ENCODE measurements at places on chromosomes 13 and 19. TPM values are rescaled to one million over a fixed set of nuclear protein-coding genes. Genes with fewer than 3 reads are reported as not detected.
A peak's percentile ranks its signal among the peaks of the same experiment; 100 is the strongest.

DNA sequence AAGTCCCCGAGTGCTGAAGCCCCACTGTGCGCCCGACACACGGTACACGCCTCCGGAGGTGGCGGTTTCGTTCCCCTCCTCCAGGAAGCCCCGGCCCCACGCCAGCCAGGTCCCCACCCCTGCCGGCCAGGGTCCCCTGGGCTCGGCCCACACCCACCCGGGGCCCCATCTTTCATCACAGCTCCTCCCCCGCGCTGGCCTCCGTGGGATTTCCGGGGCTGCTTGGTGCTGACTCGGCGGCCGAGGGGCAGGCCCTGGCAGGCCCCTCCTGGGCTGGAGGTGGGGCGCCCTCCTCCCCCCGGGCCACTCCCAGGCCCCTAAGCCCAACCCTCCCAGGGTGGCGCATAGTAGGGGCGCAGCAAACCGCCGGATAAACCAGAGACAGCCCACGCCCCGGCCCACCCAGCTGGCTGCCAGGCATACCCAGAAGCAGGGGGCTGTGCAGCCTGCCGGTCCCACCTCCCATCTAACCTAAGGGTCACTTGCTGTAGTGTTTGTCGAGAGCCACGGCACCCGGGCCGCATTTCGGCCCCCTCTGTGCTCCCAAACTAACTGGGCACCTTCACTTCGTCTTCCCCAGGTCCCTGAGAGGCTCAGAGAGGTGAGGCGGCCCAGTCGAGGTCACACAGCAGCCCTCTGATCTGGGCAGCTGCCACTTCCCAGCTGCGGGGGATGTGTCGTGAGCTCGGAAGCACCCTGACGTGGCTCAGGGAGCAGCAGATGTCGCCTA, 6.6 kb downstream of the ZBTB7A start:
- H3K4me1 ChIP-seq: peaks cover 57% of the 10 kb centered on the region
- no peaks in the 10 kb centered on the region for H3K36me3 ChIP-seq
- peak overlapping the region; percentile 10 for H3K4me3 ChIP-seq
- H3K27me3 ChIP-seq: no peaks in the 10 kb centered on the region

- no peaks in the 10 kb centered on the region for H3K27me3 ChIP-seq
- no peak for DNase-seq
- no peaks in the 10 kb centered on the region for H3K36me3 ChIP-seq
- peak overlapping the region; percentile 4 for H3K27ac ChIP-seq
- no peaks in the 10 kb centered on the region for H3K4me1 ChIP-seq
- H3K4me3 ChIP-seq: no peak overlapping the region
These were observed 4.3 kb downstream of the CEBPG start for GRCh38 chr19:33377586-33378475.

DNA sequence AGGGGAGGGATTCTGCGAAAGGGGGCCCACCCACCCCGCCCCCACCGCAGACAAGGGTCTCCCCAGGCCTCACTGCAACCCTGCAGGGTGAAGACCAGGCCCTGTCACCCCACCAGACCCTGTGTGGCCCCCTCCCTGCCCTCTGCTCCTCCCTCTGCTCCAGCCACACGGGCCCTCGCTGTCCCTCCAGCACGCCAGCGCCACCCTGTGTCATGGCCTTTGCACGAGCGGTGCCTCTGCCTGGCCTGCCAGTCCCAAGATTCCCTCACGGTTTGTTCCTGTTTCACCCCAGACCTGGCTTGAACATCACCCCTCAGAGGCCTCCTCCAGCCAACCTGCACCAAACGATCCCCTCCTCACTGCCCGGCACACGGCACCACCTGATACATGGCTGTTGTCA, 27.3 kb downstream of the PIP5K1C start:
- peak overlapping the region; percentile 98 for H3K27ac ChIP-seq
- DNase-seq: no peak
- no peak overlapping the region for H3K4me3 ChIP-seq
- peaks cover 35% of the 10 kb centered on the region for H3K4me1 ChIP-seq

GRCh38 chr19:30596268-30596667, 224.1 kb downstream of the ZNF536 start:
- H3K36me3 ChIP-seq: no peaks in the 10 kb centered on the region
- H3K4me1 ChIP-seq: no peaks in the 10 kb centered on the region
- no peak for DNase-seq
- no peak overlapping the region for H3K27ac ChIP-seq

DNA sequence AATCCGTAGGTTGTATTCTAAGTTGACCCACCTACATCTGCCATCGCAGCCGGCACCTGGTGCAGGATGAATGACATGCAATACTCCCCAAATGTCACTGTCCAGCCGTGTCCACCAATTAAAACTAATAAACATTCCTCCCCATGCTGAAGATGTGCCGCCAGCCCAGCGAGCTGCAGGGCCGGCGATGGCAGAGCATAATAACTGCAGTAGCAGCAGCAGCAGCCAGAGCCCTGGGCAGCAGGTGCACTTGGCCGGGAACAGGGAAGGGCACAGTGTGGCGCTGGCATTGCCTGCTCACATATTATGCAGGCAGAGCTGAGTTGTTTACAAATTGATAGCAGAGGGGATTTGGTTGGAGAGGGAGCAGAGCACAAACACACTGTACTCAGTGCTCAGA, 754.9 kb downstream of the OLFM4 start:
- H3K27me3 ChIP-seq: no peaks in the 10 kb centered on the region
- H3K36me3 ChIP-seq: no peaks in the 10 kb centered on the region
- no peak overlapping the region for H3K27ac ChIP-seq
- no peaks in the 10 kb centered on the region for H3K4me1 ChIP-seq
- no peak overlapping the region for H3K4me3 ChIP-seq
- DNase-seq: no peak

Gene SIAH3
- 4.6 TPM for total RNA-seq

Gene IGFLR1
- 3.2 TPM for total RNA-seq

Gene LRRC63
- total RNA-seq: not detected

Gene ADGRE3
- total RNA-seq: not detected
